ENCODE measurements at places on chromosomes 5 and 9.

GRCh38 chr9:81574405-81574804 lies 114.9 kb downstream of the TLE1 start:
- DNase-seq: no peak

- no peak for DNase-seq
Measured at GRCh38 chr5:142202282-142202681, 93.7 kb downstream of the NDFIP1 start.

DNA sequence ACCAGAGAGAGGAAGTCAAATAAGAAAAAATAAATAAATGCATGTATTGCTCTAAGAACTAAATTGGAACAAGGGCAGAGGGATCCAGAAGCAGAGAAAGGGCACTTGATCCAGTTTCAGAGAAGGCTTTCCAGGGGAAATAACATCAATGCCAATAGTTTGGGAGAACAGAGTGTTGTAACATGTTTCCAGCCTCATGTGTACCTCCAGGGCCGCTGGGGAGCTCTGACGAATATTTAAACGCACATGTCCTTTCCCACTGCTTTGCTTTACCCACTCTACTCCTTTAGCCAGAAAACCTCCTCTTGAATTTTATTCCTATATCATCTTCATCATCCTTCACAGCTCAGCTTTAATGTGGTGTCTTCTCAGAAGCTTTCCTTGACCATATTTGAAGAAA lies 233.7 kb downstream of the ENC1 start:
- no peak for DNase-seq

GRCh38 chr9:135146766-135147473 lies 59.5 kb downstream of the OLFM1 start:
- peak; percentile 85 for DNase-seq

GRCh38 chr5:98635656-98636055 lies 137.8 kb upstream of the RGMB start:
- DNase-seq: no peak

- no peak for DNase-seq
Measured at GRCh38 chr5:144352732-144353317, 182.2 kb downstream of the KCTD16 start.

DNA sequence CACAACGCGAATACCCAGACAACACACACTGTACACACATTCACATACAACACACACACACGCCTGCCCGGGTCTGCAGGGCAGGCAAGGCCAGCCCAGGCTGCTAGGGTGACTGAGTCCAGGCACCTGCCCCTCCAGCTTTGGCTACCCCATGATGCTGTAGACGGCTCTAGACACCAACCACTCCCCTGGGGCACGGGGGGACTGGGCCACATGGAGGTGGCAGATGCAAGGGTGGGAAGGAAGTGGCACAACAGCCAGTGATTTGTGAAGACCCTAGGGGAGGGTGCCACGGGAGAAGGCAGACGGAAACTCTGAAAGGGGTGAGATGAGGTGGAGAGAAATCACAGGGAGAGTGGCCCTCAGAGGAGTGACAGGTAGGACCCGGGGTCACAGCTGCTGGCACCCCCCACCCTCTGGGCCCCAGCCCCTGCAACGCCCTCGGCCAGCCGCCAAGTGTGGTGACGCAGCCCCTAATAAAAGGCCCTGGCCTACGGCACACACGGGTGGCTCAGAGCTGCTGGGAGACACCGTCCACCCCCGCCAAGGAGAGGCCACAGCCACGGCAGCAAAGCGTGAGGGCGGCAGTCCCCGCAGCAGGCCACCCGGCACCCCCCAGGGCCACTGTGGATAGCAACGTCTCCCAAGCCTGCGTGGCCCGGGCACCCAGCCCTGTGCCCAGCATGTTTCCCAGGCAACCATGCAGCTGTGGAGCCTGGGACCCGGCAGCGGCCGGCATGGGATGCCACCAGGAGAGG lies 6.6 kb upstream of the CCDC187 start:
- peak; percentile 80 for DNase-seq

- DNase-seq: no peak
Measured at GRCh38 chr9:109966643-109967368, 186.8 kb downstream of the PALM2AKAP2 start.

DNA sequence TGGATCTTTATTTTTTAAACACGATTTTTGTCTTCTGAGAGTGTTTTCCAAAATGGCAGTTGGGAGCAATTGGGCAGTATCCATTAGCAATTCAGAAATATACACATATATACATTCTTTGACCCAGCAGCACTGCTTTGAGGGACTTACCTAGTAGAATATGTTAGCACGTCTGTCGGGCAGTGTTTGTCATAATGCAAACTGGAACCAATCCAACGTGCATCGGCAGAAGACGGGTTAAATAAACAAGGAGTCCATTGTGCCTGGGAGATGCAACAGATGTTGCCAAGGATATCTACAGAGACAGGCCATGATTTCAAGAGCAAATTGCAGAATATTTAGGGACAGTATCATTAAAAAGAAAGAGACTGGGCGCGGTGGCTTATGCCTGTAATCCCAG lies 107.0 kb downstream of the COL5A1 start:
- peak; percentile 39 for DNase-seq

All from NCI-H524 (cell line).